T-helper 1 cell (primary cell): ENCODE measurements at places on chromosomes 2 and 18.

DNA sequence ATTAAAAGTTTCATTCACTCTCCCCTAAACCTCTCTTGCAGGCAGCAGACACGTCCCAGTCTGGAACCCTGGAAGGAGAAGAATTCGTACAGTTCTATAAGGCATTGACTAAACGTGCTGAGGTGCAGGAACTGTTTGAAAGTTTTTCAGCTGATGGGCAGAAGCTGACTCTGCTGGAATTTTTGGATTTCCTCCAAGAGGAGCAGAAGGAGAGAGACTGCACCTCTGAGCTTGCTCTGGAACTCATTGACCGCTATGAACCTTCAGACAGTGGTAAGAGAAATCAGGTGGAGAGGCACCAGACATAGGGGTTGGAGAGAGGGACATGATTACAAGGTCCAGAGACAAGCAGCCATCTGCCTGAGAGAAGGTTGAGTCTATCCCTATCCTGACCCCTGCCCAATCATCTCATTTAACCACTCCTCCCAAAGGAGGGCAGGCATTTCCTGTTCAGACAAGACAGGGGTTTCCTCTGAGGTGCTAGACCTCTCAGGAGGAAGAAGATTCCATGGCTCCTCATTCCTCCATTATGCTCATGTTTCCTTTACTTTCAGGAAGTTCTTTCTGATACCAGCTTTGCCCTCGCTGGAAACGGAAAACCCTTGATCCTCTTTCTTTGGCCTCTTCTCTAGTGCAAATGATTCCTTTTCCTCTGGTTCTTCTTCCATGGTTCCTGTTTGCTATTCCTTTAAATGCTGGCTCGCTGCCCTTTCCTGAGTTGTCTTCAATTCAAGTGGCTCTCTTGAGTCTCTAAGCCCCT lies 15.1 kb downstream of the PLCD4 start:
- no peak for DNase-seq

DNA sequence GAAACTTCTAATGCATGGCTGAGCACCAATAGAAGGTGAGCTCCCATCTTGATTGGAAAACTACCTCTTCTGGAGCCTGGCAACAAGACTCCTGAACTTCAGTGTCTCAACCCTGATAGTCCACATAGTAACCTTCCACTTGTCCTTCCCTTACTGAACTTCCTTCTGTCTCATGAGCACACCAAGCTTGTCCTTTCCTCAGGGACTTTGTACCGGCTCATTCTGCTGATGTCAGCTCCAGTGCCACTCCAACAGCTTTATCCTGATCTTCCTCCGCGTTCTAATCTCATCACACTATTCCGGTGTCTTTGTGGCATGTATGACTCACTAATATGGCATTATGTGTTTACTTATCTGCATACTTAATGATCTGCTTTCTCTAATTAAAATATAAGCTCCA lies 862.0 kb upstream of the ID2 start:
- DNase-seq, result no peak

GRCh38 chr18:57794951-57795728 lies 8.0 kb downstream of the ATP8B1 start:
- no peak for DNase-seq

- no peak for DNase-seq
These were observed 78.4 kb downstream of the LIMS1 start for GRCh38 chr2:108612514-108613183.

DNA sequence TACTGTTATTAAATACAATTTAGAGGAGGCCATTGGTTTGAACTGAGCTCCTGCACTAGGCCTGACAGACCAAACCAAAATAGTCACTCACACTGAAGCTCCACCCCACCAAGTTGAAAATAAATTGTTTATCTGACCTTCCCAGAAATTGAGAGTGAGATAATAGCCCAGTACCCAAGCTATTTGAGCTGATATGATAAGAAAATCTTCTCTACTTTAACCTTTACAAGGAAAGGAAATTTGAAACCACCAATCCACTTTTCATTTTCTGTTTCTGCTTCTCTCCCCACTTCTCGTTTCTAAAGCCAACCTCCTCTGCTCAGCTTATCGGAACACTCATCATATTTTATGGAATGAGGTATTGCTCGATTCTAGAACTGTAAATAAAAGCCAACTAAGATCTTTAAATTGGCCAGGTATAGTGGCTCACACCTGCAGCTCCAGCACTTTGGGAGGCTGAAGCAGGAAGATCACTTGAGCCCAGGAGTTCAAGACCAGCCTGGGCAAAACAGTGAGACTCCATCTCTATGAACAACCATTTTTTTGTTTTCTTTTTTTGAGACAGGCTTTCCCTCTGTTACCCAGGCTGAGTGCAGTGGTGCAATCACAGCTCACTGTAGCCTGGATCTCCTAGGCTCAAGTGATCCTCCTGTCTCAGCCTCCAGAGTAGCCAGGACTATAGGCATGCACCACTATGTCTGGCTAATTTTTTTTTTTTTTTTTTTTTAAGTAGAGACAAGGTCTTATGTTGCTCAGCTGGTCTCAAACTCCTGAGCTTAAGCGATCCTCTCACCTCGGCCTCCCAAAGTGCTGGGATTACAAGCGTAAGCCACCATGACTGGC lies 13.3 kb upstream of the GALM start:
- DNase-seq, result no peak

DNA sequence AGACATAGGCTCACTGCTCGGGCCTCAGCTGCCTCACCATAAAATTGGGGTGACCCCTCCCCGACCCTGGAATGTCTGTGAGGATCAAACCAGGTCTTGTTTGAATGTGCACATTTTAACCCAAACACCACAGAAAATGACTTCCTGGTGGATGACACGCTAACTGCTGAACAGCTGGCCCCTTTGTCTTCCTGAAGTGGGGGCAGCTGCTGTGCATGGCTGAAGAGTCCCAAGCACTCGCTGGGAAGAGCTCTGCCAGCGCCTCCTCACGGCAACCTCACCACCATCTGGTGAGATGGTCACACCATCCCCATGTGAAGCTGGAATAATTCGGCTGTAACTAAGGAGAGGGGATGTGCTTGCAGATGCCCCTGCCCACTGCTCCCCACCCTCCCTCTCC lies 34.0 kb downstream of the AQP12A start:
- DNase-seq, result no peak

DNA sequence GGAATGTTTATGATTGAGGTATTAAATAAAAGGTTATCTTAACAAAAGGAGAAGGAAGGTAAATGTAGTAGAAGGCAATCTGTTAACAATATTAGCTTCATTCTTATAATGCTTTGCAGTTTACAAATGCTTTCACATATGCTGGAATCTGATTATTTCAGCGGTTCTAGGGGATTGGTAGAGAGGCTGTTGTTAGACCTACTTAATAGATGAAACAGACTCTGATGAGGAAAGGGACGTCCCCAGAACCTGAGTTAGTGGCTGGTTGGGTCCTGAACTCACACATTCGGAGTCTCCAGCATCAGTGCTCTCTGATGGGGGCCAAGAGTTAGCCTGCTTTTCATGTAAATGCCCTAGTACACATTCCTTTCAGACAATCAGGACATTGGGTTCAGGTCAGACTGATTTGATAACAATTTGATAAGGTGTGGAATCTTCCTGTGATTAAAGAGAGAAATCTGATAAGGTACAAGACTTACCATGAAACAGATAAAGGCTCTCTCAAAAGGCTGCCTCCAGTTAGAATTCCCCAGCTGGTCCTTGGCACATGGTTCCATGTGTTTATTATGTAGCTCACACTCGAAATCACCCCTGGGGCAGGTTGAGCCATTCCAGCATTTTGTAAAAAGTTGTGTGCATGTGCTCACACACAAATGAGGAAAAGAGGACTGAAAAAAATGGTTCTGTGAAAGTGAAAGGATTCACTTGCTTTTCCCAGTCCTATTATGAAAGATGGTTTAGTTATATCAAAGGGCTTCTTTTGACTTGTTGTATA lies 103.1 kb downstream of the GPD2 start:
- no peak for DNase-seq

DNA sequence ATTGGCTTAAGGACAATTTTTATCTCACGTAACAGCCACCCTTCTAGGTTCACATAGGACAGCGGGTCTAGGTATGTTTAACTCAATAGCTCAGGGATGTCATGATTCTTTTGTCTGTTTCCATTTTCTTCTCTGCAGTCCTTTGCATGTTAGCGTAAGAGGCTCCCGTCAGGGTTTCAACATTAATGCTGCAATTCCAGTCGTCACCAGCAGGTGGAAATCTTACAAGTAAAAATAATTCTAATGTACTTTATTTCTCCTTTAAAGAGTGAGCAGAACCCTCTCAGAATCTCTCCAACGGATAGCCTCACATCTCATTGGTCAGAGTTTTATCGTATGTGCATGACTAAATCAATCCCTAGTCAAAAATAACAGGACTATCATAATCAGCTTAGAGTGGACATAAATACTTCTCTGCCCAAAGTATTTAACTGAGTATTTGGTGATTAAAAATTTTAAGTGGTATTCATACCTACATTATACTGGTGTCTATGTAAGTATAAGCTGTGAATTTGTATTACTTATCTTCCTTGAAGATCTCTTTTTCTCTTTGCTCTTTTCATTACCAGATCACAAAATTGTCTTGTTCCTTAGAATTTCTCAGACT lies 487.2 kb upstream of the GCFC2 start:
- no peak for DNase-seq

- no peak for DNase-seq
These were observed 149.0 kb downstream of the LAMA3 start for GRCh38 chr18:23838233-23838632.

DNA sequence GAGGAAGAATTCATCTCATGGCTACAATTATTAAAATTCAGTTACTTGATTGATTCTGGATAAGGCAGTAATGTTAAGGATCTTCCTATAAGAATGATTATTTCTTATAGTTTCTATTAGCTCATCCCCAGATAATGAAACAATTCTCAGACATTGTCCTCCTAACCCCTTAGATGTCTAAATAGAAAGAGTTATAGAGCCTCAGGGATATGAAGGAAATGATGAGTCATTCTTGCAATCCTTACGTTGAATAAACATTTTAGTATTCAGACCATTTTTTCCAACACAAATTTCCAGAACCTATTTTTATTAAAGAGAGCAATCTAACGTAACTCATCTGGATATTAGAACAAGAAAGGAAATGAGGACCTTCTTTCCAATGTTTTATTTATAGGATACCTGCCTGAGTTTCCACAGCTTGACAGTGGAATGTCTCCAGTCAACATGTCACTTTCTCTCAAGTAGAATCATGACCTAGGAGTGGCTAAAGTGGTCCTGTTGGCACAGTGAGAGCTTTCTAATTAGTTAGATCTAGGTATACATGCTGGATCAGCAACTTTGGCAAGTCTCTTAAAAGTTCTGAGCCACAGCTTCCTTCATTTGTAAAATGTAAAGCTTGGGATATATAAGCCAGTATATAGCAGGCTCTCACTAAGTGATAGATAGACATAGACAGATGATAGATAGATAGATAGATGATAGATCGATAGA lies 88.0 kb upstream of the RAB27B start:
- DNase-seq, result no peak

- DNase-seq, result no peak
These were observed 434.8 kb downstream of the NBAS start for GRCh38 chr2:15126373-15126772.
